ENCODE measurements at places on chromosomes 13 and 19. TPM values are rescaled to one million over a fixed set of nuclear protein-coding genes. Genes with fewer than 3 reads are reported as not detected.

The P2RY11 gene
- 9.9 TPM for total RNA-seq

The WDR88 gene
- total RNA-seq: not detected

The ENOX1 gene
- 4.3 TPM for total RNA-seq

The FXYD1 gene
- total RNA-seq: 460 TPM

The GPC5 gene
- 2.5 TPM for total RNA-seq

The MYH14 gene
- 48.7 TPM for total RNA-seq

The ZNF541 gene
- 0.71 TPM for total RNA-seq

The XPO4 gene
- total RNA-seq: 13.9 TPM
